Fibroblast of skin of right biceps (primary cell): ENCODE measurements at places on chromosomes 16 and 17.
A peak's percentile ranks its signal among the peaks of the same experiment; 100 is the strongest.

- no peak for DNase-seq
These were observed 354.6 kb downstream of the CDH8 start for GRCh38 chr16:61681673-61682072.

DNA sequence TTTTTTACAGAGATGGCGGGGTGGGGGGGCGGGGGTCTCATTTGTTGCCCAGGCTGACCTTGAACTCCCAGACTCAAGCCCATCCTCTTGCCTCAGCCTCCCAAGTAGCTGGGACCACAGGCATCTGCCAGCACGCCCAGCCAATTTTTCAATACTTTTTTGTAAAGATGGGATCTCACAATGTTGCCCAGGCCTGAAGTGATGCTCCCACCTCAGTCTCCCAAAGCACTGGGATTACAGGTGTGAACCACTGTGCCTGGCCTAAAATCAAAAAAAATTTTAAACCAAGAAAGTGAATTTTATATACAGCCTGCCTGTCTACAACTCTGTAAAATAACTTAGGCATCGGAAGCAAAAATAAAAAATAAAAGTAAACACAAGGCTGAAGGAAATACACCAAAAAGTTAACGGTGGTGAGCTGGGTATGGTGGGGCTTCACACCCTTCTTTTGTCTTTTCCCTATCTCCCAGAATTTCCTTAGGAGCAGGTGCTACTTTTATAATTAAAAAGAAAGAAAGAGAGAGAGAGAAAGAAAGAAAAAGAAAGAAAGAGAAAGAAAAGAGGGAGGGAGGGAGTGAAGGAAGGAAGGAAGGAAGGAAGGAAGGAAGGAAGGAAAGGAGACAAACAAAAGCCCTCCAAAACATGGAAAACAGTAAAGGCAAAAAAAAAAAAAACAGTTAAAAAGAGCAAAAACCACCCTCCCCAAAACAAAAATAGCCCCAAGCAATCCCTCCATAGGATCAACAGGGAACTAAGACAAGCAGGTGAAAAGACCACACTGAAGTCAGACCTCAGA is 51.4 kb downstream of the TBC1D16 start:
- no peak for DNase-seq

GRCh38 chr17:47811709-47812108 is 9.9 kb downstream of the OSBPL7 start:
- DNase-seq, result no peak

DNA sequence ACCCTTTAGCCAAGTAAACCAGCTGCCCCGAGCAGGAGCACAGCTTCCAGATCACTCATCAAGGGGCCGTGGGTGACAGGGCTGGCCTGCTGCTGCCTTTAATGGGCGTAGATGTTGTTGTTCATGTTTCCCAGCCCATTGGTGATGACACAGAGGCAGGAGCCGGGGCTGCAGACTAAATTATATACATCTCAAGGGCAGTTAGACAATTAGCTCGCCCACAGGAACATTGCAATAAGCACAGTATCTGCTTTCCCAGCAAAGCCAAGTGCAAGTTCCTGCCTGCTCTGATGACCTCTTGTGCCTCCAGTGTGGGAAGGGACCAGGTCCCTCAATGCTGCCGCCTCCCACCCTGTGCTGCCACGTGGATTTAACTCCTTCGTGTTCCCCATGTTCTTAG is 485.8 kb downstream of the MAF start:
- DNase-seq, result no peak

GRCh38 chr17:29021226-29021625 is 15.4 kb upstream of the SEZ6 start:
- no peak for DNase-seq

GRCh38 chr16:28089205-28089991 is 25.9 kb upstream of the GSG1L start:
- no peak for DNase-seq

DNA sequence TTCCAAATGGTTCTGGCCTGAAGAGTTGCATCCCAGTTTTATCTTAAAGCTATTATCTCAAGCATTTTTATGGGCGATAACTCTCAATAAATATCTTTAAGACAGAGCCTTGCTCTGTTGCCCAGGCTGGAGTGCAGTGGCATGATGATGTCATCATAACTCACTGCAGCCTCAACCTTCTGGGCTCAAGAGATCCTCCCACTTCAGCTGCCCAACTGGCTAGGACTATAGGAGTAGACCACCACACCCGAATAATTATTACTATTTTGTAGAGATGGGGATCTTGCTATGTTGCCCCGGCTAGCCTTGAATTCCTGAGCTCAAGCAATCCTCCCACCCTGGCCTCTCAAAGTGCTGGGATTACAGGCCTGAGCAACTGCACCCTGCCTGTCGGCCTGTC is 26.1 kb upstream of the CYTH1 start:
- no peak for DNase-seq

DNA sequence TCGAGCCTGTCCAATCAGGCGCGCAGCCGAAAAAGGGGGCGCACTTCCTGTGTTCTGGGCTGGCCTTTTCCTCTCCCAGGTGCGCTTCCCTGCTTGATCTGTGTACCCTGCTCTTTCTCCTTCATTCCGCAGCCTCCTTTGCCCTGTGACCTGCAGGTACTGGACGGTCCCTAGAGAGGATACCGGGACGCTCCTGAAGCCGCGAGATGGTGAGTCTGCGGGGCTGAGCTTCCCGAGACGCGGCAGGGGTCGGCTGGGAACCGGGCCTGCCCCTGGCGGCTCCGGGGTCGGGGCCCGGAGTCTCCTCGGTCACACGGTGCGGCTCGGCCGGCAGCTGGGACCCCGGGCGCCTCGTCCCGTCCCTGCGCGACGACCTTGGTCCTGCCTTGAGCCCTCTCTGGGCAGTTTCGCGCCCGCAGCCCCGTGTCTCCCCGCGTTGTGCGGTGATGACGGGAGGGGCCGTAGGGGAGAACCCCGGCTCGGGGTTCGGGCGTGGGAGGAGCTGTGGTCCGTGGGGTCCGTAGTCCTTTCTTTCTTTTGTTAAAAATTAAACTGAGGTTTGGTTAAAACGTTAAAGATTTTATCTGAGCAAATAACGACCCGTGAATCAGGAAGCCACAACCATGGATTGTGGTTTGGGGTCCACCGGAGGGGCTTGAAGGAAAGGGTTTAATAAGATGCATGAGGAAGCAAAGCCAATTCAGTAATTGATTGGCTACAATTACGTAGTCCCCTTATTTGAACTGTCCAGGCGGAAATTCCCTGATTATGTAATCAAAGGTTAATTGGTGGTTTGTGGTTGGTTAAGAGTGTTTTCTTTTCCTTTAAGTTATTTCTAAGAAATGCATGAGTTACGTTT is 172.8 kb upstream of the ZNF267 start:
- DNase-seq, result peak; percentile 65

DNA sequence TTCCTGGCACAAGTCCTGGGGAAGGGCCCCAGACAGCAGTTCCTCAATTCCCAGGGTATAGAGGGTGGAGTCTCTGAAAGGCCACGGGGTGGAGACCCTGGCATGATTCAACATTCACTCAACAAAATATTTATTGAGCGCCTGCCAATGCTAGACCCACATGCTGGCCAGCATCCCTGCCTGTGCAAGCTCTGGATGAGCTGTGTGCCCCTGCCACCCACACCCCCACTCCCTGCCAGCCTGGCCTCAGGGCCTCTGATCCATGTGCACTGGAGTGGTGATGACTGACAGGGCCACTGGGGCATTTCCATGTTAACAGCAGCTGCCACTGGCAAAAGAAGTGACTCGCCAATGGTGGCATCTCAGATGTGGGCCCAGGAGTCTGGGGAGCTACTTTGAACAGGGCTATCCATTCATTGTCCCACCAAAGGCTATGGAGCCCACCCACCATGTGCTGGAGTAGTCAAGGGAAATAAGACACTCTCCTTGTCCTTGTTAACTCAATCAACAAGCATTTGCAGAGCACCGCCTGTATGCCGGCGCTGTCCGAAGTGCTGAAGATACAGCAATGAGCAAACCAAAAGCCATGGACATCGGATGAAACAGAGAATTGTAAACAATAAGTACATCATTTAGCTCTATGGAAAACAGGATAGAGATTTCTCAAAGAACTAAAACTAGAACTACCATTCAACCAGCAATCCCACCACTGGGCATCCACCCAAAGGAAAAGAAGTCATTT is 3.0 kb upstream of the PRSS22 start:
- DNase-seq, result no peak
